ENCODE measurements at places on chromosomes 3 and 15.

- no peak for DNase-seq
Measured at GRCh38 chr15:52193791-52194190, 2.6 kb upstream of the GNB5 start.

- no peak for DNase-seq
Measured at GRCh38 chr15:50257924-50258323, 7.6 kb downstream of the HDC start.

- DNase-seq = no peak
Measured at GRCh38 chr3:196216089-196216564, at the start of gene SLC51A. SLC51A (plus strand) TSS chr3:196216534; CDS start chr3:196216713, 179 bp downstream.

GRCh38 chr15:57782731-57783130 lies 76.2 kb downstream of the POLR2M start:
- DNase-seq = no peak

- DNase-seq = no peak
Measured at GRCh38 chr3:44892689-44893088, 18.3 kb downstream of the TGM4 start.

GRCh38 chr3:101722394-101723173 lies 1.8 kb upstream of the CEP97 start:
- DNase-seq = no peak

DNA sequence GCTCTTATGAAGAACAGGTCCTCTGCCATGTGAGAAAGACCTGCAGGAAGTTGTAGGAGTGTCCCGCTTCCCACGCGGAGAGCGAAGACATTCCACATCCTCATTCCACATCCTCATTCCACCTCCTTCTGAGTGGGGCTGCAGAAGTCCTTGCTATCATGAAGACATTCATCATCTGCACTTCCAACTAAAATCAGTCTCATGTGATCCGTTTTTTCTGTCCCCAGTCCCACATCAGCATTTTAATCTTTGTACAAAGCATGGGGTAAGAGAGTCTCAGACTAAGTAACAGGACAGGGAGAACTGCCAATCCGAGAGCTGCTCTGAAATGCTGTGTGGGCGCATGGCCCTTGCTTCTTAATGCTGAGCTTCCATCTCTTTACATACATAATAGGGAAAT lies 227.2 kb downstream of the RSRC1 start:
- no peak for DNase-seq

DNA sequence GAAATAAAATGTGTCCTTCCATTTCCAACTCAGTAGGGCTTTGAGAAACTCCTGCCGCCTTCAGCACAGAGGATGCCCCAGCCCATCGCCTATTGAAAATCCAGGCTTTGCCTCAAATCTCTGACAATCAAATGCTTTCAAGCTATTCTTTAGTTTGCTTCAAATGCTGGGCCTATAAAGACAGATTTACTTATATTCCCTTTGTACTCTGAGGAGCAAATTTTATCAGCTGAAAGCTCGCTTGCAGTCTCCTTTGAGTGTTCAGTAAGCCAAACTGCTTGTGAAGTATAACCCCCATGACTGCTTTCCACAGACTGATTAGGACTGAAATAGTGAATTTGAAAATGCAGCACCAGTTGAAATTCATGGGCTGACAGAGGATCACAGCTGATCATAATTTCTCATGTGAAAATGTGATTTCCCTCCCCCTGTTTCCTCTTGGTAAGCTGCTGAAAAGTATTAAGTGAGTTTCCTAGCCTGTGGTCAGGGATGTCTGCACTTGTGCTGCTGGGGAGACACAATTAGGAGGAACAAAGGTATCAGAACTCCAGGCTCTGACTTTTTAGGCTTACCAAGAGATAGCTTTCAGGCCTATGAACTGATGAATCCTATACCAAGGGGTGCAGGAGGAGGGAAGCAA lies 563.4 kb upstream of the TGFBR2 start:
- DNase-seq = no peak

Data from GDM1 (cell line).